ENCODE measurements at places on chromosomes 1 and 21.

GRCh38 chr1:91751275-91751674 lies 134.7 kb downstream of the TGFBR3 start:
- no peak for DNase-seq

GRCh38 chr1:241706967-241707366 lies 54.9 kb downstream of the WDR64 start:
- DNase-seq = no peak

GRCh38 chr21:41362605-41363369 lies 960 bp downstream of the MX2 start:
- no peak for DNase-seq

- DNase-seq = no peak
Observed at GRCh38 chr1:1892079-1892762, 1.3 kb upstream of the GNB1 start.

- no peak for DNase-seq
Observed at GRCh38 chr1:2480986-2481364, 4.9 kb downstream of the PLCH2 start.

DNA sequence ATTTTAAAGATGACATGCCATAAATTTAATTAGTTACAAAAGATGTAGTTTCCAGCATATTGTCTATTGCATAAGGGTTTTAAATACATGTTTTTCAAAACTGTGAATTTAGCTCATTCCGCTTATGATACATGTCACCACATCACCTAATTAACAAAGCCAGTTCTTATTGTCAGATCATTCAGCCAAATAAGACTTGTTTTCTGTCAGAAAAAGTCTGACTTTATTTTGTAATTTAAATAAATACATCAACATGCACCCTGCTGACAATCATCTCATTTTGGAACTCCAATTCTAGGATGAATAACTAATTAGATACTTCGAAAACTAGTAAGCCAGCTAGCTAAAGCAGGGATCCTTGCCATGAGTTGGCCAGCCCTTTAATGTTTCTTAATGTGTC lies 110.9 kb upstream of the APP start:
- no peak for DNase-seq

GRCh38 chr1:165537356-165538109 lies 6.3 kb upstream of the LRRC52 start:
- no peak for DNase-seq

- DNase-seq = no peak
Observed at GRCh38 chr1:23527900-23528249, 3.2 kb downstream of the E2F2 start.

DNA sequence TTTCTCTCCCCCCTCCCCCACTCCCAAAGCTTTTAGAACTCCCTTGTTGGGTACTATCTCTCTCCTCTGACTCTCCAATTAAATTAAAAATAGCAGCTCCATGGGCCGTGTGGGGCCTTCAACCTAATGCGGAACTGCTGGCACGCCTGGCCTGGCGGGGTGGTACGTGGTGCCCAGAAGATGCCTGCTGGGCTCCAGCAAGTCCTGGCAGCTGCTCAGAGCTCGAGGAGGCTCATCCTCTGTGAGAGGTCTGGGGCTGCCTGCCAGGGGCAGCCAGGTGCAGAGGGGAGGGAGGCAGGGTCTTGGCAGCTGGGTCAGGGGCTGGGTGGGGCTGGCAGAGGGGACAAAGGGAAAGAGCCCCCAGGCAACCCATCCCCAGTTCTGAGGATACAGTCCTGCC lies 74.4 kb downstream of the ACTL8 start:
- DNase-seq = no peak

- DNase-seq = no peak
Observed at GRCh38 chr21:33116676-33117075, 46.7 kb downstream of the OLIG1 start.

DNA sequence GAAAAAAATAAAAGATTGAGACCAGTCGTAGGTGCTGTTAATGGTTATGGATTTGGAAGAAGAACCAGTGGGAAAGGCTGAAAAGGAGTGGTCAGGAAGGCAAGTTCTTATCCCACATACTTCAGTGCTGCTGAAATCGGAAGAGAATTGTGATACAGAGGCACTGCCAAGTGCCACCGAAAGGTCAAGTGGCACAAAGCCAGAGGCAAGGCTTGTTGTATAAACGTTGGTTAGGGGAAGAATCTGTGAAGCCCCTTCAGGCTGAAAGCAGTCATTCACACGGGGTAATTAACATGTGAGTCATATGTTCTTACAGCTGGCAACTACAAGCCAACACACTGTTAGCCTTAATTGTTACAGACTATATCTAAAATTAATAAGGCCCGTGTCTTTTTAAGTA lies 48.8 kb downstream of the ZBTB40 start:
- no peak for DNase-seq

DNA sequence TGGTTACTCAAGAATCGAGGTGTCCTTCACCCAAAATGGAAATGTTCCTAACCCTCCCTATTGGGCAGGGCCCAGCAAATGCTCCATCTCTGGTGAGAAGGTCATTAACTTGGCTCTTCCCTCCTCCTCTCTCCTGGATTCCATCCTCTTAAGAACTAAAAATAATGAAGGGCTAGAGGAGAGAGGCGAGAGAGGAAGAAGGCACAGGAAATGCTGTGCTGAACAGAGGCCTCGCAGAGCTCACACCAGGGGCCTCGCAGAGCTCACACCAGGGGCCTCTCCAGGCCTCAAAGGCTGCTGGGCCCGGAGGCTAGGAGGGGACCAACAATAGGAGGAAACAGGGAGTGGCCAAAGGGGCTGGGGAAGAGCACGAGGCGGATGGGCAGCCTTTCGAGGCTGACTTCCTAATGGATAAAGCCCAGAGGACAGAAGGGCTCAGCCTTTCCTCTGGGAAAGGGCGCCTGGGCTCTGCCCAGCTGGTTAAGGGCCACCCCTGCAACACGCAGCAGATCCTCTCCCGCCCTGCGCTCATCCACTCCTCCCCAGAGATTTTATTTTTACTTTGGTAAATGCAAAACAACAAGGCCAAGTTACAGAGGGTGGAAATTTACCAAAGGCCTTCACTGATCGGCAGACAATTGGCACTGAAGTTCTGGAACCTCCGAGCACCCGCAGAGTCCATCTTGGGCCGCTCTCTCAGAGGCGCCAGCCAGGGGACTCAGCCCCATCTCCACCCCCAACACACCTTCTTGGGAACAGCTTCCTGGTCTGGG lies 78.5 kb downstream of the ITPKB start:
- no peak for DNase-seq

GRCh38 chr1:30777060-30777903 lies 19.7 kb upstream of the LAPTM5 start:
- no peak for DNase-seq

DNA sequence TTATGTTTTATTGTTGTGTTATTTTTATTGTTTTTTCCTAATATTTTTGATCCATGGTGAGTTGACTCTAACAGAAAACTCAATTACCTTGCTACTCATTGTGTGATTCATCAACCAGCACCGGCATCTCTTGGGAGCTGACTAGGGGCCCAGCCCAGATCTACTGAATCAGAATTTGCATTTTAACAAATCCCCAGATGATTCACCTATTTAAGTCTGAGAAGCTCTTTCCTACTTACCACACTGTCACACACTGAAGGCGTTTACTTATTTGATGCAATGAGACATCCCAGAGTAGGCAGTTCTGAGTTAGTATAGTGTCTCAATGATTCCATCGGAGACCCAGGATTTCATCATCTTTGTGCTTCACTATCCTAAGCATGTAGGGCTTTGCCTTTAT lies 416.6 kb downstream of the RWDD3 start:
- no peak for DNase-seq

DNA sequence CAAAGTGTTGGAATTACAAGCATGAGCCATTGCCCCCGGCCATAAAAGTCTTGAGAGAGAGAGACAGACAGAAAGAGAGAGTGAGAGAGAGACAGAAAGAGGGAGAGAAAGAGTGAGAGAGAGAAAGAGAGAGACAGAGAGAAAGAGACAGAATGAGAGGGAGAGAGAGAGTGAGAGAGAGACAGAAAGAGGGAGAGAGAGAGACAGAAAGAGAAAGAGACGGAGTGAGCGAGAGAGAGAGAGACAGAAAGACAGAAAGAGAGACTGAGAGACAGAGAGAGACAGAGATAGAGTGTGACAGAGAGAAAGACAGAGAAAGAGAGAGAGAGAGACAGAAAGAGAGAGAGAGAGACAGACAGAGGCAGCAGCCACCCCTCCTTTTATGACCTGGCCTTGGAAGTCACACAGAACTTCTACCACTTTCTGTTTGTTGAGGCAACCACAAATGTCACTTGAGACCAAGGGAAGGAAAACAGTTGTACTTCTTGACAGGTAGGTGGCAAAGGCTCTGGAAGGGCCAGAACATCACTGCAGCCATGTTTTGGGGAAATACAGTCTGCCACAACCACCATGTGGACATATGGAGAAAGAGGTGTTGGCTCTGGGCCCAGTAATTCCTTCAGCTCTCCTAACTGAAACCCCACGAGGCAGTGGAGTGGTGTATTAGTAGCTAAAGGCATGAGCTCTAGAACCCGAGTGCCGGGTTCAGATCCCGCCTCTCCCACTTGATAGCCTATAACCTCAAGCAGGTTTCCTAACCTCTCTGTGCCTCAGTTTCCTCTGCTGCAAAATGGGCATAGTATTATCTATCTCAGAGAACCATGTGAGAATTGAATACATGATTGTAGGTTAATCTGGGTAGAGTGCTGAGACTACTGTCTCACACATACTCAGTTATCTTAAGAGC lies 50.6 kb downstream of the TNFRSF8 start:
- no peak for DNase-seq

- no peak for DNase-seq
Observed at GRCh38 chr1:52679048-52679447, 19.1 kb downstream of the COA7 start.

DNA sequence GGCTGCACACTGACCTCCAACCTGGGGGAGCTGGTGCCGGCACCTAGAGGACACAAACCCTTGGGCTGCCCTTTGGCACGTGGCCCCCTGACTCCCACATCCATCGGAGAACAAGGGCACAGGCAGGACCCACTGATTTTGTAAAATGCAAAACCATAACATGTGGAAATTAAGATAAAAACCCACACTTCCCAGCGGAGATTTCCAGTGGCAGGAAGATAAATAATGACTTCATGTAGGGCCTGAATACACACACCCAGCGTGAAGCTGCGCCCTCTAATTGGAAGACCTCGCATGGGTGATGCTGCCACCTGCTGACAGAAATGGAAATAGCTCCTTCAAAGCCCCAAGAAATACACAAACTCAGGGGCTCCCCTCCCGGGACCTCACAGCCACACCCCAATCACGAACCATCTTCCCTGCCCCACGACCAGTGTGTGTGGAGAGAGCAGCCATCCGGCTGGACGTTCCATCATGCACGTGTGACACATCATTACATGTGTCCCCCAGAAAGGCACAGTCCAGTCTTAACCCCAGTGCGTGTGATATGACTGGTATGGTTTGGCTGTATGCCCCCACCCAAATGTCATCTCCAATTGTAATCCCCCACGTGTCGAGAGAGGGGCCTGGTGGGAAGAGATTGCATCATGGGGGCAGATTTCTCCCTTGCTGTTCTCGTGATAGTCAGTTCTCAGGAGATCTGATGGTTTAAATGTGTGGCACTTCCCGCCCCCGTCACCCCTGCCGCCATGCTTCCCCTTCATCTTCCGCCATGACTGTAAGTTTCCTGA lies 5.7 kb upstream of the TPRG1L start:
- no peak for DNase-seq

DNA sequence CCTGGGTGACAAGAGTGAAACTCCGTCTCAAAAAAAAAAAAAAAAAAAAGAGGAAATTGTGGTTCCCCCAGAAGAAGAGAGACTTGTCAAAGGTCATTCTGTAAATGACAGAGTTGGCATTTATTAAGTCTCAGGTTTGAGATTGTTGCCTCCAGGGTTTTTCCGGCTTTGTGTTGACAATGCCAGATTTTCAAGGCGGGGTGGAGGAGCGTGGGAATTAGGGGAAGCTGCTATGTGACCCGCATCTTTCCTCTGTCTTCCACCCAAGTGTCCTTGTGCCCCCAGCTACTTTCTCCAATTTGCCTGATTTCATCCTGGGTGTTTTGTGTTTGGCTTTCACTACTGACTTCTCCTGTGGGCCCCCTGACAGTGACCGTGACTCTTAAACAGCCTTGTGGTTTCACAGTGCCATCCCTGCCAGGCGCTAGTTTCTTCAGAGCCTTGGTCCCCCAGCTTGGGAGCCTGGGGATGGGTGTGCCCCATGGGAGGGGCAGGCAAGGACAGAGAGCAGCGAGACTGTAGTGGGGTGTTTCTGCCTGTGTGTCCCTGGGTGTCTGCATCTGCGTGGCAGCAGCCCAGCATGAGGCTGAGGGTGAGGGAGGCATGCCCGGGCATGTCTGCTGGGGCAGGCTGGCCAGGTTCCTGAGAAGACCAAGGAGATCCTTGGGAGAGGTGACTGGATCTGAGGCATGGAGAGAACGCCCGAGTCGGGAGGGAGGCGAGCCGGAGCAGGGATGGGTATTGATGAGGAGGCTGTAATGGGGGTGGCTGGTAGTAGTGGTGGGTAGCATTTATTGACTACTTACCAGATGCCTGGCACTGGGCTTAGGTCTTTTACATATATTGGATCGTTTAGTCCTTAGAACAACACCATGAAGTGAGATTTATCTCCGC lies 46.3 kb downstream of the IER5 start:
- DNase-seq = no peak

DNA sequence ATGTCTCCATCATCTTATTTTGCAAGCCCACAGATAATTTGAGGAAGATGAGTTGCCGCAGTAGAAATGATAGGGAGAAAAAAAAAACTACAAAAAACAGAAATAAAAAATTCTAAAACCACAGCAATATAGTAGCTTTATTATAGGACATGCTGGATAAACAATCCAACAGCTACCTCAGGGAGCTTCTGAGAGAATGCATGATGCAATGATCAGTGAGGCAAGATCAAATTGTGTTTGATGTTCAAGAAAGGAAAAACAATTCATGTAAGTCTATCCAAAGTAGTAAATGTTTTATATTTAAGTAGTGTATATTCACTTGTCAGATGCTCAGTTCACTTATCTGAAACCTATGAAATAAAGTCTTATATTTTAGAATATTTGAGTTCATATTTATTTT lies 6.7 kb downstream of the CR1L start:
- DNase-seq = no peak

- no peak for DNase-seq
Observed at GRCh38 chr1:235831148-235831547, 35.6 kb downstream of the LYST start.

DNA sequence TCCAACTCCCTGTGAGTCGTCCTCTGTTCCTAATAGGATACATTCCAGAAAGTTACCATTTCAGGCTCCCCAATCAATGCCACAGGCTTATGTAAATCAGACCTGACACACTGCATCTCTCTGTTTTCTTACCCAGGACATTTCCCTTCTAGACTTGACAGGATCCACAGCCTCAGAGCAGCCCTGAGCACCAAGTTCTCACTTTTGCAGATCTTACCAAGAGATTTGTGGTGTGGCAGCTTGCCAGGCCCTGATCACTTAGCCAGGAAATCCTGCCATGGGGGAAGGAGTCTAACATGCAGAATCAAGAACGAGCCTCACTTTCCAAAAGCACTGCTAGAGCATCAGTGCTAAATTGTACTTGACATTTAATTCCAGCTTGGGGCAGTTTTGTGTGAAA lies 202.9 kb downstream of the TBX15 start:
- no peak for DNase-seq

GRCh38 chr1:163165119-163165518 lies 37.6 kb downstream of the RGS5 start:
- no peak for DNase-seq

- no peak for DNase-seq
Observed at GRCh38 chr1:46220808-46221207, 17.7 kb downstream of the LURAP1 start.

All from non-pigmented ciliary epithelial cell (primary cell).